ENCODE measurements at places on chromosomes 1 and 21.

GRCh38 chr1:70361727-70362398, 7.3 kb upstream of the ANKRD13C start:
- DNase-seq, result no peak

DNA sequence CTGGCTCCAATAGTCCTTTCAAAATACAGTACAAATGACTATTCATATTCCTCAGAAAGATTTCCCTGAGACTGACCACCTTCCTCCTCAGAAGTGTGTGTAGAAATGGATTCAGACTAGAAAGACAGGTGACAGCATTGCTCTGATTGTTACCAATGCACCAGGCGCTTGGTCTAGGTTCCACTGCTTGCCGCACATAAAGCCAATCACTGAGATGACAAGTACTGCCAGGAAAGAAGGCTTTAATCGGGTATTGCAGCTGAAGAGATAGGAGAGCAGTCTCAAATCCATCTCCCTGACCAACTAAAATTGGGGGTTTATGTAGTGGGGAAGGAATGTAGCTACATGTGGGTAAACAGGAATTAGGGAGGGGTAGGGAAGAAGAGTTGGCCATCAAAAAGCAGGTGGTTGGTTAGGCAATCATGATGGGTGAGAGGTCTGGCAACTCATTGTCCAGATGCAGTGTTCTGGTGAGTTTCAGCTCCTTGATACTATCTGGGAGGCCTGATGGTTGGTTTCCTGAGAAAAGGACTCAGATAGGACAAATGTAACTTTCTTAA, 98.0 kb downstream of the KCNH1 start:
- no peak for DNase-seq

- no peak for DNase-seq
These were observed 335.6 kb upstream of the PBX1 start for GRCh38 chr1:164223378-164223777.

DNA sequence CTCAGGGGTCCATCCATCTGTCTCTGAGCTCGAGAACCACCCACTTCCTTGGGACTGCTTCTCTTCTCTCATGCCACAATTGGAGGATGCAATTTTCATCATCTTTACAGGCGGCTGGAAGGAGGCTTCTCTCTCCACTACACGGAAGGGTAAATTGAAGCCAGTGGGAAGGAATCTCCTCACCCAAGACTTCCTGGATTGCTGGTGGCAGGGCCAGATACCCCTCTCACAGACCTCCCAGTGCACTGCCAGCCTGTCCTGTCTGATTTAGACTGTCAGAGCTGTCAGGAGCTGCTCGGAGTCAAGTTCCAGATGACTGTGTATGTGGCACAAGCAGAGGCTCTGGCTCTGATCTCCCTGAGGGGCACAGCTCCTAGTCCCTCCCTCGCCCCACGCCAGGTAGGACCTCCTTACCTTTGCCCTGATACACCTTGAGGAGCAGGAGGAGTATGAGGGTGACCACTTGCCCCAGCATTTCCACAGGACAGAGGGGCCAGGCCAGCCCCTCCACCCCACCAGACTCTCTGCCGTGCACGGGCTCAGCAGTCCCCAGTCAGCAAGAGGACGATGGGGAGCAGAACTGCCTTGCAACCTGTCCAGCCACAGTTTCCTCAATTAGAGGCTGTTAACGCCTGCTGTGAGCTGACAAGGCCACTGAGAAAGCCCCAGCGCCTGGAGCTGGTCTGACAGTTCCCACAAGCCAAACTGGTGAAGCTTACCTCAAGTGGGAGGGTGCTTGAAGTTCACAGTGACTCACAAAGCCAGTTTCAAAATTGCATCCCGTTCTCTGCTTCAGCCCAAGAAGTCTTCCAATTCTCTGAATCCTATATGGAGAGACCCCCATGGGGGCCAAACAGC, at the start of gene CD244:
CD244 (minus strand) TSS at position 685 of the 858 bp plus-strand sequence; CDS start at position 475, 210 bp downstream.
- DNase-seq, result peak; percentile 44

GRCh38 chr1:236795757-236796667, 920 bp downstream of the MTR start:
- peak; percentile 57 for DNase-seq

DNA sequence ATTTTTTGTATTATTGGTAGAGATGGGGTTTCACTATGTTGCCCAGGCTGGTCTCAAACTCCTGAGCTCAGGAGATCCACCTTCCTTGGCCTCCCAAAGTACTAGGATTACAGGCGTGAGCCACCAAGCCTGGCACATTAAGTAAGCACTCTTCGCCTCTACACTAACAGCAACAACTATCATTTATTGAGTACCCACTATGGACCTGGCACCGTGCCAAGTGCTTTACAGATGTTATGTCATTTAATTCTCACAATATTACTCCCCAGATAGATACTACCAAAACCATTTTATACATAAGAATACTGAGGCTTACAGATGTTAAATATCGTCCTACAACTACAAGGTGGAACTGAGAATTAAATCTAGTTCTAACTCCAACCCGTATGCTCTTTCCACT, 50.1 kb downstream of the TUT4 start:
- DNase-seq, result no peak

GRCh38 chr21:44325386-44326271, 13.6 kb downstream of the CFAP410 start:
- DNase-seq, result no peak

DNA sequence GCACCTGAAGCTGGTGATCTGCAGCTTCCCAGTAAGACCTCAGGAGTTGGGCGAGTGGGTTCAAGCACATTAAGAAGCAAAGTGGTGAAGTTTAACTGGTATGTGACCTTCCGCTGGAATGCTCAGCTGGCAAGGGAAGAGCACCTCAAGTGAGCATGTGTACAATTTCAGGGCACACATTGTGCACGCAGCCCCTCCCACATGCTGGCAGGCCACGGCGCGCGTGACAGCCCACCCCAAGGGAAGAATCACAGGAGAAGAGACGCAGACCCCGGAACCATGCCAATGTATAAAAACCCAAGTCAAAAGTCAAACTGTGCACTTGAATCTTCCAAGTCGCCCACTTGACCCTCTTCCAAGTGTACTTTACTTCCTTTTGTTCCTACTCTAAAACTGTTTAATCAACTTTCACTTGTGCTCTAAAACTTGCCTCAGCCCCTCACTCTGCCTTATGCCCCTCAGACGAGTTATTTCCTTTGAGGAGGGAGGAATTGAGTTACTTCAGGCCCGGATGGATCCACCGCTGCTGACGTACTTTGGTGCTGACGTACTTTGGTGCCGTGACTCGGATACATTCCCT, 20.0 kb downstream of the LRRC3 start:
- DNase-seq, result no peak

DNA sequence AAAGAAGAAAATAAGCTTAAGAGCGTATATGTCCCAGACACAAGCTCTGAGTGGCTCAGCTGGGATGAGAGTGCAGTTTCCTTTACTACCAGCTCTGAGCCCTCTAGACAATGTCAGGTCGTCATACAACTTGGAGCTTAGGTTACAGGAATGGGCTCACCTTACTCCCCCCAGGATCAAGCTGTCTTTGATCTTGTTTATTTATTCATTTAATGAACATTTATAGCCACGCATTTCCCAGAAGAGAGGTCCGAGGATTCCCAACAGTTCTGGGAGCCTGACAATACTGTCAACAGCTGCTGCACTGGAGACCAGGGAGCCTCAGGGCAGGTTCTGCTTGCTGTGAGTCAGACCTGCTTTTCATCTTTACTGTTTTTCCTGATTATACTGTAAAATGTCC, 378.9 kb downstream of the PLPP3 start:
- DNase-seq, result no peak

DNA sequence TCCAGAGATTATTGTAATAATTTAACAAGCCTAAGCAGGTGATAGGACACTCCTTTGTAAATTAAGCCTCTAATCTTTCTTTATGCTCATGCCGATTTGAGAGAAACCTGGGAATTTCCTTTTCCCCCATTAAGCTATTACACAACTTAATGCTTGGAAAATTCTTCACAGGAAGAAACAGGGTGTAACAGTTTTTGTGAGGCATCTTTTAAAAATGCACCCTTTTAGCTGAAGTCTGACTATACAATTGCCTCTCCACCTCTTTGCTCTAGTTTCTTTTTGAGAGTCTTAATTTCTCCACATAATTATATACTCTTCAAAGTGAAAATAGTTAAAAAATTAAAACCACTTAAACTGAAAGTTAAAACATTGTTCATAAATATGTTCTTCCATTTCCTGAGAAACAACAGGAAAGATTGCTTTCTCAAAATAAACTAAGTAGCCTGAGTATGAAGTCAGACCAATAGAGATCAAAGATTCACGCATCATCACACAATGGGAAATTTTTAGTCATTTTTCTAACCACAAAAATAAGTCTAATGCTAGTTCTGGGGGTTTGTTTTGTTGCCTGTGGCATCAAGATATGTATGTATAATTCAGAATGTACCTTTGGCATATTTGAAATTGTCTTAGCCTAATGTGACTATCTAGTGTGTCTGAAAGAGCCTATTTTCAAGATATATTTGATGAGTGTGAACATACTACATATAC, 34.7 kb downstream of the LRRC8D start:
- DNase-seq, result no peak

DNA sequence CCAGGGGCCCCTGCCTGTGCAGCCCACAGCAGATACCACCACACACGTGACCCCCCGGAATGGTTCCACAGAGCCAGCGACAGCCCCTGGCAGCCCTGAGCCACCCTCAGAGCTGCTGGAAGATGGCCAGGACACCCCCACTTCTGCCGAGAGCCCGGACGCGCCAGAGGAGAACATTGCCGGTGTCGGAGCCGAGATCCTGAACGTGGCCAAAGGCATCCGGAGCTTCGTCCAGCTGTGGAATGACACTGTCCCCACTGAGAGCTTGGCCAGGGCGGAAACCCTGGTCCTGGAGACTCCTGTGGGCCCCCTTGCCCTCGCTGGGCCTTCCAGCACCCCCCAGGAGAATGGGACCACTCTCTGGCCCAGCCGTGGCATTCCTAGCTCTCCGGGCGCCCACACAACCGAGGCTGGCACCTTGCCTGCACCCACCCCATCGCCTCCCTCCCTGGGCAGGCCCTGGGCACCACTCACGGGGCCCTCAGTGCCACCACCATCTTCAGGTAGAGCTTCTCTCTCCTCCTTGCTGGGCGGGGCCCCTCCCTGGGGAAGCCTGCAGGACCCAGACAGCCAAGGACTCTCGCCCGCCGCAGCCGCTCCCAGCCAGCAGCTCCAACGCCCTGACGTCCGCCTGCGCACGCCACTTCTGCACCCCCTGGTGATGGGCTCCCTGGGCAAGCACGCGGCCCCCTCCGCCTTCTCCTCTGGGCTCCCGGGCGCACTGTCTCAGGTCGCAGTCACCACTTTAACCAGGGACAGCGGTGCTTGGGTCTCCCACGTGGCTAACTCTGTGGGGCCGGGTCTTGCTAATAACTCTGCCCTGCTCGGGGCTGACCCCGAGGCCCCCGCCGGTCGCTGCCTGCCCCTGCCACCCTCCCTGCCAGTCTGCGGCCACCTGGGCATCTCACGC, 51.0 kb downstream of the COL18A1 start:
- no peak for DNase-seq

- DNase-seq, result no peak
These were observed 31.0 kb upstream of the ZBTB18 start for GRCh38 chr1:244019982-244020485.

GRCh38 chr1:205038132-205038786, 4.8 kb upstream of the CNTN2 start:
- DNase-seq, result no peak

GRCh38 chr1:244865028-244865371, 657 bp upstream of the HNRNPU start:
- DNase-seq, result peak; percentile 17

- DNase-seq, result no peak
These were observed 805.1 kb upstream of the ADAMTS5 start for GRCh38 chr21:27771938-27772483.

DNA sequence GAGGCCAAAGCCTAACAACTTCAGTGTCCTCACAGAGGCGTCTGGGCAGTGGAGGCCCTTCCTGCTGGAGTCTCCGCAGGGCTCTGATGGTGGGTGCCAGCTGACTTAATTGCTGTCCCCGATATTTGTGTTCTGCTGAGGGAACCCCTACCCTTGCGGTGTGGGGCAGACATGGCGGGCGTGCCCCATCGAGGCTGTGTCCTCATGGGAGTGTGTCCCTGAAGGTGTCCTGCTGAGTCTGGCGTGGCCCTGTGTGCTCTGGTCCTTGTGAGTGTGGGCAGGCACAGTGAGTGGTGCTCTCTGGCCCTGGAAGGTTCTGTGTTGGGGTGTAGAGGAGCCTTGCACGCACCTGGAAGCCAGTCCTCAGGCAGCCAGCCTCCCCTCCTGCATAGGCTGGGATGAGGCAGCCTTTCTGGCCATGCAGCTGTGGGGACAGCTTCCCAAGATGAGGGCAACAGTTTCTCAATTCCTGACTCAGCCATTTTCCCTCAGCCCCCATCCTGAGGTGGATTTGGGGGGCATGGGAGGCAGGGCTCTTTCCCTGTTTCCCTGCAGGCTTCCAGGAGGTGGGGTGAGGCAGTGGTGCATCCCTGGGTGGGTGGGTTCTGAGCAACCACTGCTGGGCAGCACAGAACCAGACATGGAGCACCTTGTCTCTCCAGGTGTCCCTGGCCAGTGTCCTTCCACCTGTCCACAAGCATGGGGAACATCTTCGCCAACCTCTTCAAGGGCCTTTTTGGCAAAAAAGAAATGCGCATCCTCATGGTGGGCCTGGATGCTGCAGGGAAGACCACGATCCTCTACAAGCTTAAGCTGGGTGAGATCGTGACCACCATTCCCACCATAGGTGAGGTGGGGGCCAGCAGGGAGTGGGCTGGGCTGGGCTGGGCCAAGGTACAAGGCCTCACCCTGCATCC, 6.5 kb downstream of the C1orf35 start:
- no peak for DNase-seq

- no peak for DNase-seq
These were observed 29.0 kb downstream of the THAP3 start for GRCh38 chr1:6653436-6654290.

GRCh38 chr1:209456878-209457277, 126.6 kb upstream of the CAMK1G start:
- DNase-seq, result no peak

GRCh38 chr1:169473347-169473746, 12.4 kb downstream of the SLC19A2 start:
- no peak for DNase-seq

DNA sequence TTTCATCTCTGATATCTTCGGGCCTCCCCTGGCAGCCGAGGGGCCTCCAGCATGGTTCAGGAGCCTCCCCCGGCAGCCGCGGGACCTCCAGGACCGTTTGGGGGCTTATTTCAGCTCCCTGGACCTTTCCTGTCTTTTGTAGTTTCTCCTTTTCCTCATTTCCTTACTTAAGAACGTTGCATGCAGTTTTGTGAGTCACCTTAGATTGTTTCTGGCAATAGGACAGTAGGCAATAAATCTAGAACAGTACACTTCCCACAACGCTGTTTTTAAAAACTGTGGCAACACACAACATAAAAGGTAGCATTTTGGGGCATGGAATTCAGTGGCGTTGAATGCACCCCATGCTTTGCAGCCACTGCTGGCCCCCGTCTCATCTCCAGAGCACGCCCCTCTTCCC, 24.4 kb downstream of the FAAP20 start:
- no peak for DNase-seq

GRCh38 chr1:147542569-147542897, 1.2 kb downstream of the BCL9 start:
- no peak for DNase-seq

GRCh38 chr1:176522310-176522845, 59.4 kb downstream of the PAPPA2 start:
- DNase-seq, result no peak

GRCh38 chr1:194028002-194028401, 841.6 kb upstream of the B3GALT2 start:
- no peak for DNase-seq

- DNase-seq, result no peak
These were observed 4.6 kb downstream of the TMEM63A start for GRCh38 chr1:225877580-225877979.
